ENCODE measurements at places on chromosomes 4 and X. TPM values are rescaled to one million over a fixed set of nuclear protein-coding genes. Genes with fewer than 3 reads are reported as not detected.

GRCh38 chr4:177519481-177520260 is 77.4 kb upstream of the AGA start:
- DNase-seq, result no peak

UGT2A3 gene
- total RNA-seq, result not detected

- DNase-seq, result no peak
Measured at GRCh38 chrX:119497185-119497584, 28.9 kb downstream of the SLC25A5 start.

- DNase-seq, result no peak
Measured at GRCh38 chr4:8644966-8645752, 52.6 kb downstream of the CPZ start.

GRCh38 chr4:22515145-22515887 is 550 bp downstream of the ADGRA3 start:
- peak; percentile 54 for DNase-seq

DNA sequence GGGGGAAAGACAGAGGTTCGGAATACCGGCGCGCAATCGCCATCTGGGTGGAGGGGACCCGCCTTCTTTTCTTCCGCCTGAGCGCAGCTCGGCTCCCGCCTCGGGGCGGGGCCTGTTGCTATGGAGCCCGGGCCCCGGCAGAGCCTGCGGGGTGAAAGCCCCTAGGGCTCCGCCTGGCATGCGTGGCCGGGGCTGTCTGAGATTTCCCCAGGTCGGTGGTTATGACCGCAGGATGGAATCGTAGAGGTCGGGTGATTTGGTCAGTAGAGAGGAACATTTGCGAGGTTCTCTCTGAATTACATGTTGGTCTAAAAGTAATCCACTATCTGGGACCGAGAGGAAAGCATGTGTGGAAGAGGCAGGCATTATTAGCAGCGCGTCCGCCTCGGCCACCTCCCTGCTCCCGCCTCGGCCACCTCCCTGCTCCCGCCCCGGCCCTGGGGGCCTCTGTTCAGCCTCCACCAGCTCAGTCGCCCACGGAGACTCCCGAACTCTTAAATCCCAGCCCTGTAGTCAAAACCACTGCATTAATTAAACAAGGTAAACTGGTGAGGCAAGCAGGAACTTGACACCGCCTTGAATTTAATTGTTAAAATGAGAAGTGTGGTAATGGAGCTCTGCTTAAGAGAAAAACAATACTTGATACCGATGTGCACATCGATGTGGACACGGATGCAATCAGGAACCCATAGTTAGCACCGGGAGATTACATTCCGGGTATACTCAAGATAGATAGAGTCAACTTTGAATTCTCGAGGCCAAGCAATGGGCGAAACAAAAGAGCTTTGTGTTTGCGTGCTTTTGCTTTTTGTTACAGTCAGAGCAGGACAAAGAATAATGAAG is 45.2 kb downstream of the TRIM2 start:
- DNase-seq, result peak; percentile 53

DNA sequence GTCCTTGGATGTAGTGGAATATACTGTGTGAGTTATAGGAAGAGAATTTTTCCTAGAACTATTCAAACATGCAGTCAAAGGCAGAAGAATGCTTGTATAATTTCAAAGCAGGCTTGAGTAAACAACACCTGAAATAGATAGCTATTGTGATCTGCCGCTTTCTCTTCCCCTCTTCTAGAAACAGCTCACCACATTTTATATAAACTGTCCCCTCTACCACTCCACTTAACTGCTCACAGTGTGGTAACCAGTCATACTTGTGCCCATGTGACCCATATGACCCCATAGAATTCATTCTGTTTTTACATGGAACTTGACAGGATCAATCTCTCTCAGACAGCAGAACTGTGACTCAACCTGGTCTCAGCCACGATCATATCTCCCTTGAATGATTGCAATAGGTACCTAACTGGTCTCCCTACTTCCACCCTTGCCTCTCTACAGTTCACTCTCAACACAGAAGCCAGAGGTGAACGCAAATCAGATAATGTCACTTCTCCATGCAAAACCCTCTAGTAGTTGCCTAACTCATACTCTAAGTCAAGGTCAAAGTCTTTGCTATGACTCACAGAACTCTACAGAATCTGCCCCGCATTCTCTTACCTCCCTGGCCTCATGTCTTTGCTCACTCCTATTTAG is 85.6 kb upstream of the EFHC2 start:
- no peak for DNase-seq

GAGE1 gene
- total RNA-seq, result not detected

ZNF280C gene
- total RNA-seq, result 9.0 TPM

DNA sequence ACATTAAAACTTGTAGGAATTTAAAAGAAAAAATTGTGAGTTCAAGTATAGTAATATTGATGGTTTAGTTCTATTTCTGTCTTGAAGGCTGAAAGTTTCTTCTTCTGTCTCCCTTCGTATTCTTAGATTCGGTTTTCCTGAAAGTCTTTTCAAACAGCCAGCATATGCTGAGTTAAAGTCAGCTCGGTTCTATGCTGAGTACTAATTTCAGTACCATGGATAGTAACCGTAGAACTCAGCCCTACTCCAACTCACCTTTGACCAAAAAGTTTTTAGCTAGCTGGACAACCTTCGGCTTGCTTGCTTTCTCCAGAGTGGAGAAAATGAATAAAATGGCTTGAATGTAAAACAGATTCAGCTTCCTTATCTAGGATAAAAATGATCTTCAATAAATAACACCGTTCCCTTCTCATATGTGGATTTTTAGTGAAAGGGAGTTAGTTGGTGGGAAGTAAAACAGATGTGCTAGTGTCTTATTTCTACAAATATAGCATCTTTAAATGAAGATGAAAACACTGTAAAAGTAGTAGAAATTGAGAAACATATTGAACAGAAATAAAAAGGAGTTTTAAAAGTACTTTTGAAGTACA is 5.2 kb downstream of the POU4F2 start:
- DNase-seq, result no peak

PIR gene
- total RNA-seq, result 2.0 TPM

- DNase-seq, result no peak
Measured at GRCh38 chr4:16524406-16524805, 298.1 kb upstream of the TAPT1 start.

GRCh38 chr4:165612936-165613335 is 234.1 kb downstream of the CPE start:
- DNase-seq, result no peak

- DNase-seq, result no peak
Measured at GRCh38 chr4:64897683-64898082, 488.4 kb upstream of the TECRL start.

GRCh38 chr4:71241501-71242288 is 97.1 kb upstream of the SLC4A4 start:
- DNase-seq, result no peak

DNA sequence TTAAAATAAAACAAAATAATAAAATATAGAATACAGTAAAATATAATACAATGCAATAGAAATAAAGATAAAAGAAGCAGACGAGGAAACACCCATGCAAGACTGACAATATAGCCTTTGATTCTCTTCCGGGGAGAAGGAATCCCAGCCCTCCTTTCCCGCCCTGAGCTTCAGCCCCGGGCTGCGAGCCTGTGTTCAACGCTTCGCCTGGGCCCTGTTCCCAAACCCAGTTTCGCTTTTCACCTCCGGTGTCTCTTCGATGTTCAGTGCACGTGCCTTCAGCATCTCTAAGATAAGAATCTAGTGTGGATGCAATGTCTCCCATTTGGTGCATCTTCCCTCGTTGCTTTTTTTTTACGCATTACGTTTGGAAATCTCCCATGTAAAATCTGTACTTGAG is 38.4 kb upstream of the ARSD start:
- DNase-seq, result no peak

- no peak for DNase-seq
Measured at GRCh38 chrX:119008110-119008744, 33.8 kb downstream of the LONRF3 start.

AFM gene
- total RNA-seq, result not detected

SLITRK4 gene
- 52.6 TPM for total RNA-seq

DNA sequence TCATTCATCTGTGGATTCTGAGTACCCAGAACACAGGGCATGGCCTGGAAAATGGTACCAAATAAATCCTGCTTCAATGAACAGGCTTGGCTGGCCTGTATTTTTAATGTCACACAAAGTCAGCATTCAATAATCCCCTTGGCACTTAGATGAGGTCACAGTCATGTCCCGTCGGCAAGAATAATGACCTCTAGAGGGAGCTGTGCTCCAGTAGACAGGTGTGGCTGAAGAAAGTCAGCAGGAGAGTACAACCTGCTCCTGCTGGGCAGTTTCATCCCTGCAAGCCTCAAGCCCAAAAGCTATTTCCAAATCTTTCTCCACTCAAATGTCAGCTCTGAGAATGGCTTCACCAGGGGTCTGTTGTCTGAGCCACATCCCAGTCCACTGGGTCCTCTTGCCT is 404.0 kb upstream of the F9 start:
- DNase-seq, result no peak

DNA sequence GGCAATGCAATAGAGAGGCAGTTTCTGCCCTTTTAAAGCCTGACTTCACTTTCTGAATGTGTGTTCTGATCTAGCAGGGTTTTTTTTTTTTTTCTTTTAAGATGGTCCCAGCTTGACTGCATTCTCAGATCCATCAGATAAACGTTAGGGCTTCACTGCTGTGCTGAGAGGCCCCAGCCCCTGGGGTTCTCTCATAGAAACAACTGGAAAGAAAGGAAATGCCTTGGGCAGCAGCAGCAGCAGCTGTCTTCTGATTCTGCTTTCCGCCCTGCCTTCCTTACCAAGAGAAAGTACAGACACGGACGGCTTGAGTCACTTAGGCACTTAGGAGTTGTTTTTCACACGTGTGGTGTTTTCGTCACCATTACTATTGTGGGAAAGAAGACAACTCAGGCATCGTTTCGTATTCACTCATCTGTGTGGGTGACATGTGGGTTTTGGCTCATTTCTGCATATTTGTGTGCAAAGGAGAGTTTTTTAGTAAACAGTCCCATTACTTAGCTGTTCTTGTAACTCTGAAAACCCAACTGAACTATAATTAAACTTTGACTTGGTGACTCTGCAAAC is 172.0 kb downstream of the PTTG2 start:
- peak; percentile 41 for DNase-seq

DNA sequence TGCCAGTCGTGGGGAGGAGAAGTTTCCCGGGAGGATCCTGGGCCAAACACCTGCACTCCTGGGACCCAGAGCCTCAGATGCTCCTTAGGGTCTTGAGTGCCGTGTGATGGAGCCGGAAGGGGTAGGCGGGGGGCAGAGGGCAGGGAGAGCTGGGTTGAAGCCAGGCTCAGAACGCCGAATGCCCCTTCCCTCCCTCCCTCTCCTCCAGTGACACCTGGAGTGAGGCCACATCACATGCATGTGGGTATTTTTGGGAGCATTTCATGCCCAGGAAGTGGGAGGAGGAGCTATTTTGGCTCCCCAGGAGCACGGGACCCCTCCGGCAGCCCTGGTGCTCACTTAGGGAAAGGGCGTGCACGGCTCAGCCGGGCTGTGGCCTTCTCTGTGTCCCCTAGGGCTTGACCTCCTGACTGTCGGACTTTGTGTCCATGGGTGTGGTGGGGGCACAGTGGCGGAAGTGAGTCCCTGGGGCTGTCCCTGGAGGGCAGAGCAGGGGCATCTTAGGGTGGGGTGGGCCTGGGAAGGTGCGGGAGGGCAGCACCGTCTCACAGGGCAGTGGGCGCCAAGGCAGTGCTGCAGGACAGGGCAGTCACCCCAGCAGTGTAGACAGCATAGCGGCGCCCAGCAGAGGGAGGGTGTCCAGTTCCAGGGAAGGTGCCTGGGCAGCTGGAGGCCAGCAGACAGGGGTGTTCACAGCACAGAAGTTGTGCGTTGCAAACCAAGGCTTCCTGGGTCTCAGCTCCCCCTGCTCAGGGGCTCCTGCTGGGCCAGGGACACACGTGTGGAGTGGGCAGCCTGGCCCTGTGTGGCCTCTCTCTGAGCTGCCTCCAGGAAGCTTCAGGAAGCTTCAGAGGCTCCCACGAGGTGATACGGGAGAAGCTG is 4.9 kb upstream of the CPLX1 start:
- no peak for DNase-seq

UCHL1 gene
- 1,154 TPM for total RNA-seq

- DNase-seq, result no peak
Measured at GRCh38 chr4:48226199-48226598, 43.4 kb downstream of the TEC start.

DNA sequence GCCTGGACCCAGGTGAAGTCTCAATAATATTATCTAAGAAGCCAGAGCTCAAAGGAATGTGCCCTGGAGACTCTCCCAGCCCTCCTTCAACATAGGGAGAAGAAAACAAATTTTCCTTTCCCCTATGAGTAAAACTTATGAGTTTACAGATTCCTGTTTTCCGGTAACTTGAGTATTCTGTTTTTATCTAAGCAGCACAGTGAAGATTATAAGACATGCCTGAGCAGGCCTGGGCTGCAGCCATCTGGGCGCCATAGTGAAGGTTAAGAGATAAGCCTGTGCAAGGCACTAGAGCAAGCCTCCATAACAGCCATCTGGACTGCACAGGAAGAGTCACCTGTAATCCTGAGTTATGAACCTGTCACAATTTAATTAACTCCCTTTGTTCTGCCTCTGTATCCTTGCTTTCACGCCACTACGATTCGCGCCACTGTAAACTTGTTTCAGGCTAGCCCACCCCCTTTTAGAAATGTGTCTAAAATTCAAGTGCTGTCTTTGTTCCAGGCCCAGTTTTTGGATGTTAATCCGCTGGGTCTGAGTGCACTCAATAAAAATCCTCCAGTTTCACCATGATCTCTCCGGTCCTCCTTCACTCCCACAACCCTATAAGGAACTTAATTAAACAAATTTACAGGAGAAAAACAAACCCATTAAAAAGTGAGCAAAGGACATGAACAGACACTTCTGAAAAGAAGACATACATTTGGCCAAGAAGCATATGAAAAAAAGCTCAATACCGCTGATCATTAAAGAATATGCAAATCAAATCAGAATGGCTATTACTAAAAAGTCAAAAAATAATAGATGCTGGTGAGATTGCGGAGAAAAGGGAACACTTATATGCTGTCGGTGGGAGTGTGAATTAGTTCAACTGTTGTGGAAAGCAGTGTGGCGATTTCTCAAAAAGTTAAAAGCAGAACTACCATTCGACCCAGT is 189.5 kb downstream of the APBB2 start:
- DNase-seq, result no peak

ADGRA3 gene
- 45.2 TPM for total RNA-seq

PUDP gene
- 4.5 TPM for total RNA-seq

GRCh38 chrX:53086464-53086863 is 4.3 kb downstream of the TSPYL2 start:
- DNase-seq, result no peak
